Cortex of kidney (tissue), 1 donor: ENCODE measurements at places on chromosomes 4 and X.

- DNase-seq, result no peak
These were observed 16.5 kb upstream of the TDO2 start for GRCh38 chr4:155887045-155887444.

- DNase-seq, result no peak
These were observed 57.0 kb upstream of the MSN start for GRCh38 chrX:65610481-65610880.

DNA sequence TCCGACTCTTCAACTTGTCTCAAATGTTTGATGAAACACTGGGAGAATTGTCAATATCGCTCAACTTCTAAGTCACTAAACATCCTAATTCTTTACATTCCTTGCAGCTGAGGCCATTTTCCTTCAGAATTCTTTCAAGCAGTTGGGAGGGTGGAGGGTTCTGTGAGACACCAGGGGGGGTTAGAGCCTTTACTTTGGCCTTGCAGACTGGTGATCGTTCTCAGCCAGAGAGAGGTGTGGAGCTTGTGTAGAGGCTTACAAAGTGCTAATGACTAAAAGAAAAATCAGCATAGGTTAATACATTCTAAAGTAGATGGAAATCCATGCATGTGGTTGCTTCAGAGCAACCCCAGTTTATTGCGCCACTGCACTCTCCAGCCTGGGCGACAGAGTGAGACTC, 21.3 kb upstream of the SOX3 start:
- DNase-seq, result no peak

DNA sequence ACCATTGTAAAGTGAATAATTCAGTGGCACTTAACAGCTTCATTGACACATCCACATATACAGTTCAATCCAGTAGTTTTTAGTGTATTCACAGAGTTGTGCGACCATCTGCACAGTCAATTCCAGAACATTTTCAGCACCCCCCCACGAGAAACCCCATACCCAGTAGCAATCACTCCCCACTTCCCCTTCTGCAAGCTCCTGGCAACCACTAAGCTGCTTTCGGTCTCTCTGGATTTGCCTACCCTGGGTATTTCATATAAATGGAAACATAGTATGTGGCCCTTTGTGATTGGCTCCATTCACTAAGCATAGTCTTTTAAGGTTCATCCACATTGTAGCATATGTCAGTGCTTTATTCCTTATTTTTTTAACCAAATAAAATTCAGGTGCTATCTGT, 10.0 kb downstream of the MSL3 start:
- DNase-seq, result no peak

- no peak for DNase-seq
These were observed 20.6 kb downstream of the F8 start for GRCh38 chrX:155001873-155002272.

- DNase-seq, result no peak
These were observed 34.0 kb upstream of the CYBB start for GRCh38 chrX:37745835-37746217.

DNA sequence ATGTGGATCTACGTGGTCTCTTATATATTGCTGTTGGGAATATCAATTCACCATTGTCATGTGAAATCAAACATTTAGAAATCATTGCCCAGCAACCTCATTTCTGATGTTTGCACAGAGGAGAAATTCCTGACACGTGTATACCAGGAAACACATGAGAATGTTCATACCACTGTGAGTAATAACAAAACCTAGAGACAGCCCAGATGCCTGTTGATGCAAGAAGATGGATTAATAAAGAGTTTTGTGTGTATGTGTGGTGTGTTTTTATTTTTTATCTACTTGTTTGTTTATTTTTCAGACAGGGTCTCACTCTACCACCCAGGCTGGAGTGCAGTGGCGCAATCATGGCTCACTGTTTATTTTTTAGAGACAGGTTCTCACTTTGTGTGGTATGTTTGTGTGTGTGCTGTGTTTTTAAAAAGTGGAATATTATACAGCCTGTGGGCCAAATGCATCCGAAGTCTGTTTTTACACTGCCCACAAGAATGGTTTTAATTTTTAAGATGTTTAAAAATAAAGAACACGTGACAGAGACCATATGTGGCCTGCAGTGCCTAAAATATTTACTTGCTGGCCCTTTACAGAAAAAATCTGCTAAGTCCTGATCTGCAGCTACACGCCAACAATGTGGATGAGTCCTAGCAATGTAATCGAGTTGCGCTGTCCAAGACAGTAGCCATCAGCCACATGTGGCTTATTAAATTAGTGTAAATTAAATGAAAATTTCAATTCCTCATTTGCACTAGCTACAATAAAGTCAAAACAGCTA, 39.2 kb downstream of the TXLNG start:
- DNase-seq, result no peak

- no peak for DNase-seq
These were observed 4.0 kb downstream of the MFAP3L start for GRCh38 chr4:170022211-170022610.

DNA sequence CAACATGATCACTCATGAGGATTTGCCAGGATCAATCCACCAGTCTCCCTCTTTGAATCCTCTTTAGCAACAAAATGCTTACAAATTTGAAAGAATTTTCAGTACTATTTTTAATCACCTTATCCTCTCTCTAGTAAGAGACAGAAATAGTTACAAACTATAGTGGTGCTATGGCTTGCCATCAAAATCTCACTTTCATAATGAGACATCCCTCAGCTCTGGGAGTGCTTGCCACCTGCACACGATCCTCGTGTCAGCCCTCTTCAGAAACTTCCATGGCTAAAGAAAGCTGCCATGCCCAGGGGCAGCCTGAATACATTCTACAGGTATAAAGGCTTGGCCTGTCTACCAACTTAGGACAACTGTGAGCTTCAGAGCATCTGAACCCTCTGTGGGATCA, 5.1 kb upstream of the DHX15 start:
- DNase-seq, result no peak

DNA sequence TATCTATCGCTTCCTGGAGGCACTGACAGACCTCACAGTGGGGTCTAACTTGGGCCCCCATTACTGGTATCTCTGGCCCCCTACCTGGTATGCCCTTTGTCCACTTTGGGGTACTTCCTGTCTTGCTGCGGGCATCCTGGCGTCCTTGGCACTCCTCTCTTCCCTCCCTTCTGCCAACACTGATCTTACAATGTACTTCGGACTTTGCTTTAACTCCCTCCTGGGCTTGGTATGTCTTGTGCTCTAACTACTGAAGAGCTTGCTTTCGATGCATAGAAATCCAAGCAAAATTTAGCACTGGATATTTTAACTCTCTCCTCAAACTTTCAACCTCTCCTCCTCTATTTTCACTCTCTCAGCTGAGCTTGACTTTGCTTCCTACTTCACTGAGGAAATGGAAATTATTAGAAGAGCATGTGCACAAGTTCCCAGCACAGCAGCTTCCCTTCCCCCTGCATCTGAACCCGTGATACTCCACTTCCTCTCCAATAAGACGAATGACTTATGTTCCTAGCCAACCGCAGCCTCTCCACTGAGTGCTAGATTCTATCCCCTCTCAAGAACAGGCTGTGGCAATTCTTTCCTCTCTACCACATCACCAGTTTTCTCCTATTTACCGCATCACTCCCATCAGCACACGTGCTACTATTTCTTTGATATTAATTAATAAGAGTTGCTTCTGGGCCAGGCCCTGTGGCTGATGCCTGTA, 52.9 kb downstream of the SUPT20HL2 start:
- no peak for DNase-seq

DNA sequence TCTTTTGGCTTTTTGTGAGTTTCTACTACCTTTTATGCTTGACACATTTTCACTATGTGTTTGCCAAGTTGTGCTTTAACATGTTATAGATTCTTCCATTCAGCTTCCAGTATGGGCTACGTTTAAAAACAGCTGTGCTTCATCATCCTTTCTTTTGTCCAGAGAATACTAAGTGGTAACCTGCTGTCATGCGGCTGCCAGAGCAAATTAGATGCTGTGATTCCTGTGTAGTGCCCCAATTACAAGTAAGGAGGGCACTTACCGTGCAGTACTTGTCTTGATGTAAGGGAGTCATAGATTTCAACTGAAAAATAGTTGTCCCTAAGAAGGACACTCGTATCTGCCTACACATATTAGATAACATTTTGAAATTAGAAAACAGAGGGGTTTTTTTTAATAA, 531.8 kb upstream of the GALNTL6 start:
- no peak for DNase-seq

GRCh38 chr4:166174717-166175490, 301.9 kb downstream of the TLL1 start:
- no peak for DNase-seq

DNA sequence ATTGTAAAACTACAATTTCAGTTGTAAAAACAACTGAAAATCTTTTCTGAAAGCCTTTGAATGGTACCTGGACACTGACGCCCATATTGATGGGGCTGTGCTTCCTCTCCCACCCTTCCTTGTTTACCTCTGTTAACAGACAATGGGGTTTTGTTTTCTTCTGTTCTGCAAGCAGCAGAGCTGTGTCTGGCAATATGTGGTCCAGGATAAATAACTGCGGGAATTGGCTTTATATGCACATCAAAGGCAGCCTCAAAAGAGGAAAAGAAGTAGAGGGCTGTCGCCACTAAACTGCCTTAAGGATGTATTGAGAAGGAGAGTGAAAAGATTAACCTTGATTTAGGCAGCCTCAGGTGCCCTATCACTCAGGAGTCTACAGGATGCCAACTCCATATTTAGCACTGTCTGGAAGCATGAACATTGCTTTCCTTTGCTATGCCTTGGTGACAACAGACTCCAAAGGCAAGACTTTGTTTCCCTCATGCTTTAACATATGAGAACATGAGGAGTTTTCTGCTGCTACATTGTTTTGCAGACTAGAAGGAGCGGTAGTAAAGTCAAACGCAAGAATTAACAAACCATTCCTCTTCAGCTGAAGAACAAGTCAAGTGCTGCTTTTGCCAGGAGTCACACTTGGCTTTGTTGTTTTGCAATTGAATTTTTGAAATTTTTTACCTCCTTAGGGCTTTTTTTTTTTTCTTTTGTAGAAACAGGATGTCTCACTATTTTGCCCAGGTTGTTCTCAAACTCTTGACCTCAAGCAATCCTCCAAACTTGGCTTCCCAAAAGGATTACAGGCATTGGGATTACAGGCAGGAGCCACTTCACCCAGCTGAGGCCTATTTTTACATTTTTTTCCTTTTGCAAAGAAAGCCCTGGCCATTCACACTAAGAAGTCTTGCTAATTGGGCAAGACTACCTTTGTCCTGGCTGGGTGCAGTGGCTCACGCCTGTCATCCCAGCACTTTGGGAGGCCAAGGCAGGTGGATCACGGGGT, 3.0 kb downstream of the IL21 start:
- no peak for DNase-seq

- DNase-seq, result no peak
These were observed 17.3 kb upstream of the TMEM192 start for GRCh38 chr4:165129924-165130323.

GRCh38 chr4:2867758-2868491, 24.3 kb downstream of the ADD1 start:
- no peak for DNase-seq

DNA sequence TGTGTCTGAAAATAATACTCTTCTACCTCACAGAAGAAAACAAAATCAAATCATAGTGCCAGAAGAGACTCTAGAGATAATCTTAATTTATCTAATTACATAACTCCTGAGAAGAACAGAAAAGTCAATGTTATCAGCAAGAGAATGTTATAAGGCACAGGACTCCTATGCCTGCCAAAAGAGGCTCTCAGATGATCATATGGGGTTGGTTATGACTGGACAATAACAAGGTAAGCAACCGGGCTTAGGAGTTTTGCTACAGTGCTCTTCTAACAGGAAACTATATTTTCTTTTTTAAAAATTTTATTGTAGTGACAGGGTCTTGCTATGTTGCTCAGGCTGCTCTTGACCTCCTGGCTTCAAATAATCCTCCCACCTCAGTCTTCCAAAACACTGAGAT, 3.5 kb upstream of the C4orf17 start:
- no peak for DNase-seq

DNA sequence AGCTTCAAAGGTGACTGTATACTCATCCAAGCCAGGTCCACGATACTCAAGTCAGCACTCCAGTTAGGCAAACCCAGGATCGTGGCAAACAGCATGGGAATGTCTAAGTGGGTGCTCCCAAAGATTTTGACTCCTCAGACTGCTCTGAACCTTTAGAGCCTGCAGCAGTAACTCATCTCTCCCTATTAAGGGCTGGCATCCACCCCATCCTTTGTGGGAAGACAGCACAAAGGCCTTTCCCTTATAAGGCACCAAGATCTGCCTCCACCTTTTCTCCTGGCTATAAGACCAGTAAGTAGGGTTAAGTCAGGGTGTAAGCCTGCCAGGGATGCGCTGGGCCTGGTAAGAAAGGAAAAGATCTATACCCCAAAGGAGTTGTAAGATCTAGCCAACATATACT, 23.6 kb upstream of the SLC25A43 start:
- DNase-seq, result no peak

GRCh38 chr4:78799551-78800495, 23.7 kb downstream of the BMP2K start:
- DNase-seq, result no peak

DNA sequence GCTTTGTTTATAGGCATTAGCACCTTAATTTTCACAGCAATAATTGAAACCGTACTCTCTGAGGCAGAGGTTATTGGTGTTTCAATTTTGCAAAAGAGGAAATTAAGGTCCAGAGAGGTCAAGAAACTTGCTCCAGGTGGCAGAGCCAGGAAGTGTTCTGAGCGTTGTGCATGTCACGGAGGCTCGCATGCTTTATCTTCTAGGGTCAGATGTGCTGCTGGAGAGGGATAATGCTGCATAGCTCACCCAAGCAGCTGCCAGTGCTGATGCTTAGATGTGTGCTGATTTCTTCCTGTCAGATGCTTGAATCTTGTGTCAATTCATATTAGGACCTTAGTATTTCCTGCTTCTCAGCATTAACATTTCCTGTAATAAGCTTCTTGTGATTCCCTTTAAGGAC, 13.0 kb upstream of the FGF5 start:
- no peak for DNase-seq

DNA sequence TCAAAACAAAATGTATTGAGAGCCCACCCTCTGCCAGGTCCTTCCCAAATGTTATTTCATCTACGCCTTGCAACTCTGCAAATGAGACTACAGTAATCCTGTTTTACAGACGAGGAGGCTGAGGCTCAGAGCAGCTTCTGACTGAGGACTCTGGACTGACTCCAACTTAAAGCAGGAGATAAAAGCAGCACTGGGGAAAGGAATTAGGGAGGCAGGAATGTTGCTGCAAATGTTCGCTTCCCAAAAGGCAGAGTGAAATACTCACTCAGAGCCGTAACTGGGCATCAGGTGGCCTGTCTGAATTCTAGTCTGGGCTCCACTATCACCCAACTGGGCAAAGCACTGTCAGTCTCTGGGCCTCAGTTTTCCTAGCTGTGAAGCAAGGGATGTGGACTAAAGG, 94.7 kb upstream of the SRD5A3 start:
- no peak for DNase-seq

DNA sequence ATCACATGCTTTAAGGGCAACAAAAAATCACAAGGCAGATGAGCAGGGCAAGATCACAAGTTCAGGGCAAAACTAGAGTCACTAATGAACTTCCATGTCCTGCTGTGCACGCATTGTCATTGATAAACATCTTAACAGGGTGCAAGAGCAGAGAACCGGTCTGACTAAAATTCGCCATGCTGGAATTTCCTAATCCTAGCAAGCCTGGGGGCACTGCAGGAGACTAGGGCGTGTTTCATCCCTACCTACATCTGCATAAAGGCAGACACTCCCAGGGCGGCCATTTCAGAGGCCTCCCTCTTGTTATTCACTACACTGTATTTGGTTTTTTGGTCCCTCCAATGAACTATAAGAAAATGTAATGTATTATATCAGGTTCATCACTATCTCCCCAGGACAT, 203.6 kb downstream of the ARHGEF9 start:
- DNase-seq, result no peak
